Kidney (tissue), 22 donors: ENCODE measurements at places on chromosomes 11 and 22.
A peak's percentile ranks its signal among the peaks of the same experiment; 100 is the strongest.

- DNase-seq: peak; percentile 69
Observed at GRCh38 chr11:70703141-70704064, 305.1 kb downstream of the CTTN start.

- DNase-seq: no peak
Observed at GRCh38 chr11:118139578-118139977, 13.0 kb downstream of the SCN4B start.

- DNase-seq: no peak
Observed at GRCh38 chr11:109998921-109999320, 94.3 kb upstream of the ZC3H12C start.

GRCh38 chr11:131002145-131002544 is 85.9 kb upstream of the SNX19 start:
- no peak for DNase-seq

DNA sequence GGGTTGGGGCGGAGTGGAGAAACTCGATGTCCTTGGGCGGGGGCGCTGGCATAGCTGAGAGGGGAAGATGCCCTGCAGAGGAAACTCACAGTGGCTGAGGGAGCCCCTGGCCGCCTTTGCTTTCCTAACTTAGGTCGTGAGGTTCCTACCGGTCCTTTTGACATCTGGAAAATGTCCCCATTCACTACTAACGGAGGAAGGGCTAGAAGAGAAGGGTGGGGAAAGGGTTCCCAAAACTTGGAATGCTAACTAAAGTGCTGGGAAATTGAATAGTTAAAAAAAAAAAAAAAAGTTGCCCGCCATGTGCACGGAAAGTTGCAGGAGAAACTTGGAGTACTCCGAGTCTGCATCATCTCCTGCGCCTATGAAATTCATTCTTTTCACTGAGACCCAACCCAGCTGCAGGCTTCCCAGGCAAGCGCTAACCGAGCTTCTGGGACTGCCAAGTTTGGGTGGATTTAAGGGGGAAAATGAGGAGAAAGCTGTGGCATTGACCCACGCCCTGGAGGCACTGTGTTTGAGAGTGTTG is 796 bp downstream of the TIMP3 start:
- DNase-seq: peak; percentile 52

DNA sequence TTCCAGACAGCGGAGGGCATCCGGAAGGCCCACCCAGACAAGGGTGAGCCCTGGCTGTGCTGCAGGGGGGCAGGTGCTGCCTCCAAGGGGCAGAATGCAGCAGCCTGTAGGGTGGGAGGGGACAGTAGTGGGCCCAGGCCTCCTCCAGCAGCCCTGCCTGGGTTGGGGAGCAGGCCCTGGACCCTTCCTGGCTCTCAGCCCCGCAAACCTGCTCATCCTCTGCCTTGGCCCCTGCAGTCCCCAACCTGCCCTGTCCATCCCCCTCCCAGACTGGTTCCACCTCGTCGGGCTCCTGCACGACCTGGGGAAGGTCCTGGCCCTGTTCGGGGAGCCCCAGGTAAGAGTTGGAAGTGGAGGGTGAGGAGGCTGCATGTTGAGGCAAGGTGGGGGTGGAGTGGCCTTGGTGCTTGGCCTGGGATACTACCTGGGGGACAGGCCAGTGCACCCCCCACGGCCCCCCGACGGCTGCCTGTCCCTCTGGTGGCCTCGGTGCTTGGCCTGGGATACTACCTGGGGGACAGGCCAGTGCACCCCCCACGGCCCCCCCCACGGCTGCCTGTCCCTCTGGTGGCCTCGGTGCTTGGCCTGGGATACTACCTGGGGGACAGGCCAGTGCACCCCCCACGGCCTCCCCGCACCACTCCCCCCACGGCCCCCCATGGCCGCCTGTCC is 1.5 kb downstream of the MIOX start:
- peak; percentile 60 for DNase-seq

DNA sequence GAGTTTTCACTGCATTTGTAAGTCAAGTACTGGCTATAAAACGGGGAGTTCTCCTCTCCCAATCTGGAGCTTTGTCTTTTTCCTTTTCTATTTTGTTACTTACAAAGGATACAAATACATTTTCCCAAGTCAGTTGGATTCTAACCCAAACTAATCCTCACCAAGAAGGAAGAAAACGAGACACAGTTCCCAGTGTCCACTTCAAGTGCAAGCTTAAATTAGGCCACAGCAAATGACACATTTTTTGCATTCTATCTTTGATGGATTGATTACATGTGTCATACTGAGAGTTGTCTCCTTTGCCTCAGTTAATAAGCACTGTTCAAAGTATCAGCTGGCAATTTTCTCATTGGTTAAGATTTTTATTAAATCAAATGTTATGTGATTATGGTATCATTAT is 296.7 kb upstream of the ANO5 start:
- no peak for DNase-seq
